ENCODE measurements at places on chromosomes 2 and 18. TPM values are rescaled to one million over a fixed set of nuclear protein-coding genes. Genes with fewer than 3 reads are reported as not detected.

DNA sequence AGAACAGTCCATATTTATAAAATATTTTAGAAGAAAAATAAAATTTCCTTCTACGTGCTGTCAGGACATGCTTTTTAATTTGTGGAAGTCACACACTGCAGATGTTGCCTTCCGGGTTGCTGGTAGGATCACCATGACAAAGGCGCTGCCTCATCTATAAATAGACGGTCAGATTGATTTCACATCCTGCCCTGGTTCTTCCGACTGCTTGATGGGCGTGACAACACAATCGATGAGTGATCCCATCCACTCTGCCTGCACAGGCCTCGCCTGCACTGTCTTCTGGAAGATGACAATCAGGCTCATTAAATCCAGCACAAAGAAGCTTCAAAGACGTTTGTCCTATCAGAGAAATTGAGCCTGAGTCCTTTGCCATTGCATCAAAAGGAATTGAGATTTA, 318.9 kb upstream of the TRIB2 start:
- DNase-seq = peak; percentile 46

The FEV gene
- total RNA-seq = not detected

DNA sequence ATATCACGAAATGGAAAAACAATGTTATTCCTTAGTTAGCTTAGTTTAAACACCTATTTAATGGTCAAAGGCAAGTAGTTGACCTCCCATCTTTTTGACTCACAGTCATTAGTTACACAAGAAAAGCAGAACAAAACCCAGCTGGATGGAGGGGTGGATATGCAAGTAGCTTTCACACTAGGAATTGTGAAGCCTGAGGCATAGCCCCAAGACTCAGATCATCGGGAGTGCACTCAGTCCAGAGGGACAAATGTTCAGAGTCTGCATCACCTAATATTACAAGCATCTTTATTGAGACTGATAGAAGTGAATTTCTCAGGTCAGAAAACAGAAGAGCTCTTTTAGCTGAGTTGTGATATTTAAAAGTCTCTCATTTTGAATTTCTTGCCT, 15.5 kb upstream of the CPS1 start:
- DNase-seq = no peak

DNA sequence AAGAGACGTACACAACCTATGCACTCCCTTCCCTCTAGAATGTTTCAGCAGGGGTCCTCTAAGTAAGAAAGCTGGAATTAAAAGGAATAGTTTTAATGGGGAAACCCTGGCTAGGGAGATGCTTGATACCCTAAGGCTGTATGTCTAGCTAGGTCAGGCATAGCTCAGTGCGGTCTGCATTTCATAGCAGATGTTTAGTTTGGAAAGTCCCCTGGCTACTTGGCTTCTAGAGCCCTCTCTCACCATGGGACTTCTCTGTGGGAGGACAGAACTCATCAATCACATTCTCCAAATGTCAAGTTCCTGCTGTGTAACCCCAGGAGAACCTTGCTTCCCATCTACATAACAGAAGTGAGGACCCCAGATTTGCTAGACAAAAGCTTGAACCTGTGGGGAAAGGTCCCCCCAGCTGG, 24.1 kb upstream of the ANXA4 start:
- DNase-seq = no peak

The PCARE gene
- not detected for total RNA-seq

The C2orf80 gene
- total RNA-seq = not detected
